Ecto neural progenitor cell (in vitro differentiated cells): ENCODE measurements at places on chromosomes 6 and 20.

DNA sequence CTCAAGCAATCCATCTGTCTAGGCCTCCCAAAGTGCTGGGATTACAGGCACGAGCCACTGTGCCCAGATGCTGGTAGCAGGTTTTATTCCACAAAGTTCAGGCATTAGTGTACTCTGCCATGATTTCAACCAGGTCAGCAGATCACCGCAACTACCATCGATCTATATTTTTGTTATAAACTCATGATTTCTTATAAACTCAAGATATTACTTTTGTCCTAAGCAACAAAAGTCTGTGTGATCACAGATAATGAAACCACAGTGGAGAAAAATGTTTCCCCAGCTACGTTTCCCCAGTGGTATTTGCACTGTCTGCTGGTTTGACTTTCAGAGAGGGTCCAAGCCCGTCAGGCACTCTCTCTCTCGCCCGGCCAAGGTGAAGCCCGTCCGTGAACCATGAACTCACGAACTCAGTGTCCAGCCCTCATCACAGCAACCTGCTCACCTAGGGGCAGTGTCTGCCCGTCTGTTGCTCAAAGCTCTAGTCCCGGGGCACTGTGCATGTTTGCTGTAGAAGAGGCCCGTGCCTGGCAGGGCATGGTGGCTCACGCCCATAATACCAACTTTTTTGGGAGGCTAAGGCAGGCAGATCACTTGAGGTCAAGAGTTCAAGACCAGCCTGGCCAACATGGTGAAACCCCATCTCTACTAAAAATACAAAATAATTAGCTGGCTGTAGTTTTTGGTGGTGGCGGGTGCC is 7.0 kb downstream of the SLC4A11 start:
- DNase-seq: no peak

GRCh38 chr20:17693444-17694001 is 6.2 kb upstream of the BANF2 start:
- DNase-seq: no peak

GRCh38 chr20:62381202-62381797 is 5.6 kb upstream of the RPS21 start:
- no peak for DNase-seq

DNA sequence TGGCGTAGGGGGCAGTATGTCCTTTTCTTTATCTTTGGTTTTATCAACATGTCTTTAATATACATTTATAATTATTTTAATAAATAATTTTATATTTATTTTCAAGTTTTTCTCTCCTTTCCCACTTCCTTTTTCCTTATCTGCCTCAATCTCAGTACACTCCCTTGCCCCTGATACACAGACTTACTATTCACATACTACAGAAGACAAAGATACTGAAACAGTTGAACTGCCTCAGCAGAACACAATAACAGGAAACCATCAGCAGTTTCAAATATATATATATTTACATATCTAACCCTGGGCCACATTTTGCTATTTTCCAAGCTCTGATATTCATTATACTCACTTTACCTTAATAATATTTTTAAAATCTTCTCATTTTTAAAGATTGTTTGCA is 19.8 kb downstream of the IBTK start:
- DNase-seq: no peak

GRCh38 chr6:132167929-132168892 is 217.0 kb upstream of the CCN2 start:
- DNase-seq: no peak

DNA sequence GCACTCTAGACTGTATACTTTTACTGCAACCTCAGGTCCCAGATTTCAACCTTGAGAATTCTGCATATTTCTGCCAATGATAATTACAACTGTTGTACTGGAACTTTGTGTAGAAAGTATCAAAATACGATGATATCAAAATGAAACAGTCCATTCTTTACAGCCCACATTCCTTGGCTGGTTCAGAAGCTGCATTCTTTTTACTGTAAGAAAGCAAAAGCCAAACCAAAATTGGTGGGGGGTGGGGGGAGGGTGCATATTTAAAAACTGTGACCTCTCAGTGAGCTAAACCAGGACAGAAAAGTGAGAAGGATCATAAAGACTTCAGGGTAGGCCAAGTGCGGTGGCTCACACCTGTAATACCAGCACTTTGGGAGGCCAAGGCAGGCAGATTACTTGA is 41.8 kb upstream of the UBR2 start:
- no peak for DNase-seq

DNA sequence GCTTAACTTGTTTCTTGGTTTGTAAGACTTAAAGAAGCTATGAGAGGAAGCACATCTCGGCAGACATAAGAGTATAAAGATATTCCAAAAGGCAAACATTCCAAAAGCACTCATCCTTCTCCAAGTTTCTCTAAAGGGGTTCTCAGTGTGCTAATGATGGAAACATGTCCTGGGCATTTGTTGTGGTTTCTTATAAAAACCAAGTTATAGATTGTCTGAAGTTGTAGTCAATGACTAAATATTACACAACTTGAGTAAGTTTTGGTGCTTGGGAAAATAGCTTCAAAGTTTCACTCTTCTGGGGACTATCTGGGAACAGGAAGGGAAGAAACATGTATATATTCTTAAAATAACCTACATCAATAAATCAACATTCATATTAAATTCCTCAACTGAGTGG is 128.3 kb upstream of the TBX18 start:
- no peak for DNase-seq

DNA sequence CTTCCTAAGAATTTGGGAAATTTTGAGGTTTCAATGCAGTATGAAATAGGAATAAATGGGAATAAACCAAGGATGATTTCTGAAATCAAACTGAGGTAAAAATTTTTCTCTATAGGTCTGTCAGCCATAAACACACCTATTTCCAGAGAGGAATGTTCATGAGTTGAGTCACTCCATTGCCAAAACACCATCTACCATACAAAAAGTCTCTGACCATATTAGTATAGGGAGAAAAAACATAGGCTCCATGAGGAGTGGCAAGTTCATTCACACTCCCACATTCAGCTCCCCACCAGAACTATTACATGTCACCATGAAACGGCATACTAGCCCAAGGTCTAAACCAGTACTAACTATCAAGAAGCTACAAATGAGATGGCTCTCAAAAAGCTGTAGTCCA is 9.6 kb downstream of the ZNF318 start:
- DNase-seq: no peak

DNA sequence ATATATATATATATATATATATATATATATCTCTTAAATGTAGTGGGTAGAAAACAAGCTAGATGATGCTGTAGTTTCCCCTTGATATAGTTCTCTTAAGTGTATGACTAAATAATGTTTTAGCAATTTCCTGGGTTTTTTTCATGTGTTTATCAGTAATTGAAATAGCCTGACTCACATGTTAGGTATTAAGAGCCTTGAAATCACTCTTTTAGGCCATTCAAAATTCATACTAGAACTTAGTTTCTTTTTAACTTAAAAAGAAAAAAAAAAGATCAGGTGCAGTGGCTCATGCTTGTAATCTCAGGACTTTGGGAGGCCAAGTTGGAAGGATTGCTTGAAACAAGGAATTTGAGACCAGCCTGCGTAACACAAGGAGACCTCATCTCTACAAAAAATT is 44.1 kb downstream of the NKX2-4 start:
- DNase-seq: no peak

DNA sequence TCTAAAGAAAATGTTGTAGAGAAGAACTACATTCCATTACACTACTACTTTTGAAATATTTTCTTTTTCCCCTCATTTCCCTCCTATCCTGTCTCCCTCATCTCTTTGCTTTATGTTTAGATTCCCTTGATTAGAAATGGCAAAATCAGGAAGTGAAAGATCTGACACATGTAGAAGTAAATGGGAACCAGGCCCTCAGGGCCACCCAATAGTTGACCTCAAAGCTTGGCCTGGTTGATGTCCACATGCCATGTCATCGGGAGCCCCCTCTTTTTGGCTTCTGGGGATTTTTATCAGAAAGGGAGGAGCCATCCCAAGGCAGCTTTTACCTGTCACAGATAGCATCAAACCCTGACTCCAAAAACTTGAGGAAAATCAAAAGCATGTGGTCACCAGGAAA is 168.3 kb upstream of the ECI2 start:
- DNase-seq: no peak

- no peak for DNase-seq
Measured at GRCh38 chr6:11592294-11592906, 54.9 kb downstream of the TMEM170B start.

GRCh38 chr6:119171864-119172588 is 93.6 kb upstream of the FAM184A start:
- DNase-seq: no peak

GRCh38 chr6:121848523-121849255 is 413.2 kb downstream of the GJA1 start:
- DNase-seq: no peak

DNA sequence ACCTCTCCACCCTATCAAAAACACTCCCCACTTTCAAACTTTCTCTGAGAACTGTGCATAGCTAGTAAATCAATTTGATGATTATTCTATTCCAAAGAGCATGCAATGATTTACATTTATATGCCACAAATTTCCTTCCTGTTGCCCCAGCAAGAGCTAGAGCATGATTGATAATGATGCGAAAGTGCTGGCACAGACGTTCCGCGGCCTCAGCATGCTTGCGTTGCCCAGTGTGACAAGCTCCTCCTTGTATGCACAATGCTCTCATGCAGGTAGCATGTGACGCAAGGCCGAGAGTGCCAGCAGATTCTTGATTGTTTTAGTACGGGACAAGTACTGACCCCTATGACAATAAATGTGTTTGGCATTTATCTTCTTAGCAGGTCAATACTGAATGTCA is 696.3 kb upstream of the SLC35B3 start:
- DNase-seq: no peak

GRCh38 chr6:1850840-1851157 is 241.1 kb downstream of the FOXC1 start:
- no peak for DNase-seq

DNA sequence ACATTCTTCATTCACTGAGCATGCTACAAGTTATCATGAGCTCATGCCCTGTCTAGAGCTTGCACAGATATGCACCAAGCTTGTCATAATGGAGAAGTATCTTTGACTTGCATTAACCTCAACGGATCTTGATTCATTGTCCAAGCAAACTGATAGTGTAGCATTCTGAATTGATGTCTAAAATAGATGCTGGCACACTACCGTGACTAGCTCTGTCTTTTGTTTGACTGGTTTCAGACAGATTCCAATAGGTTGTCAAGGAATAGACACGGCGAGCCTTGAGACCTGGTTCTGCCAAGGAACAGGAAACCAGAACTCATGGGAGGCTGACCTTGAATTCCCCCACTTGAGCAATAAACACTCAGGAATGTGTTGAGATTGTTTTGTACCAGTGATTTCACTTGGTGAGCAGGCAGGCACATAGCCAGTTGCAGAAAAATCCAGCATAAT is 1153.1 kb upstream of the GJE1 start:
- DNase-seq: no peak

- no peak for DNase-seq
Measured at GRCh38 chr6:145815309-145816274, 997 bp upstream of the FBXO30 start.

DNA sequence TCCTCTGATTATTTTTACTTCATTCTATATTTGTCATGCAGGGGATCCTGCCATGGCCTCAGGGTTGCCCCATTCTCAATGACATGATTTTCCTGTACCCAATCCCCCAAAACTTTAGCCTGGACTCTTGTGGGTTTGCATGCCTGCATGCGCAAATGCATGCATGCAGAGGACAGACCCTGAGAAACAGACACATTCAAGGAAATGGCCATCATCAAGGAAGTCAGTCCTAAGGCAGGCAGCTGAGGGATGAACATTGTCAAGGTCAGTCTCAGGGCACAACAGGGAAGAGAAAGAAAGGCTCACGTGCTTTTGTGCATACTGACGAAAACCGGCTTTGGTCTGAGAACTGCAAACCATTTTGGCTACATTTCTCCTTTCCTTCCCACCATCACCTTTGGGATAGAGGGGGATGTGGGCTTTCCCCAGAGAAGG is 13.1 kb downstream of the NEDD9 start:
- DNase-seq: no peak

DNA sequence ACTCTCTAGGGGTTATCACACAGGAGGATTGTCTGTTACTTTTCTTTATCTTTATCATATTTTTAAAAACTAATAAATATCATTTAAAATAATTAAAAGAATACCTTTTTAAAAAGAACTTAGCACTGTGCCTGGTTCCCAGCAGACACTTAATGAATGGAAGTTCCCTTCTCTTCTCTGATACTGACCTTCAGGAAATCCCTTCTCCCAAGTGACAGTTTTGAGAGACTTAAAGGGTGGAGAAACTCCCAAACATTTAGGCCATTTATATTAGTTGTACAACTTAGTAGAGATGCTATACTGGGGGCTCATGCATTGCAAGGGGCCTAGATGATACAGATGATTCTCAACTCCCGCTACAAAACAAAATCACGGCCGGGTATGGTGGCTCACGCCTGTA is 18.5 kb downstream of the MAP1LC3A start:
- DNase-seq: no peak

- DNase-seq: no peak
Measured at GRCh38 chr20:32638848-32639247, 34.9 kb downstream of the C20orf203 start.

DNA sequence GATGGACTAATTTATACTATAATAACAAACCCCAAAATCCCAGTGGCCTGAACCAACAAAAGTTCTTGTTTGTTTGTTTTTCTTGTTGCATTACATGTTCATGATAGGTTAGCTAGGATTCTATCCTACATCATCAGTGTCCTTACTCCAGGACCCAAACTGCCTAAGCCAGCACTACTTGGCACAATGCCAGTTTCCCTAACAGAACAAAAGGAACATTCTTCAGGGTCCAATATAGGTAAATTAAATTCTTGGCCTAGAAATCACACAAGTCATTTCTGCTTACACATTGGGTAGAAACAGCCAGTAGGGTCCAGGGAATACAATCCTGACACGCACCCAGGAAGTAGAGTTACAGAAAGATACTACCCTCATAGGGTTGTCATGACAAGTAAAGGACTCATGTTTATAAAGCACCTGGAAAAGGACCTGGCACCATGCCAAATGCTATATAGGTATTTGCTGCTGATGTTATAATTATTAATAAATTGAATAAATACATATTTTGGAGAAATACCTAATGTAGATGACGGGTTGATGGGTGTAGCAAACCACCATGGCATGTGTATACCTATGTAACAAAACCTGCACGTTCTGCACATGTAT is 38.8 kb downstream of the RCAN2 start:
- no peak for DNase-seq

DNA sequence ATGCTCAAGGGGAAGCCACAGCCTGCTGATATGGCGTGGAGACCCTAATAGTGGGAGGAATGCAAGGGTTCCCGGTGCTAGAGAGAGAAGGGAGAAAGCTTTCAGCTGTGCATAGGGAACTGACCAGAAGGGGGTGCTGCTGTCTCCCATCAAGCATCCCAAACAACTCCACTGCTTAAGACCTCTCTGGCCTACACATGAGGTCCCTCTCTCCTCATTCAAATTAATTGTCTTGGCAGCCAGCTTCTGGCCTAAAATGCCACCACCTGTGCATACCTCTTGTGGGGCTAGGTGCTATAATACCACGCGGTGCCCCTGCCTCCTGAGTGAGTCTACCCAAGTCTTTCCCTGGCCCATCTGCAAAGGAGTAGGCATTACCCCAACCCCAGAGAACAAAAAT is 14.5 kb downstream of the ADISSP start:
- DNase-seq: peak; percentile 71

GRCh38 chr6:21846541-21847451 is 253.2 kb downstream of the SOX4 start:
- DNase-seq: no peak
